ENCODE measurements at places on chromosomes 6 and 20.

DNA sequence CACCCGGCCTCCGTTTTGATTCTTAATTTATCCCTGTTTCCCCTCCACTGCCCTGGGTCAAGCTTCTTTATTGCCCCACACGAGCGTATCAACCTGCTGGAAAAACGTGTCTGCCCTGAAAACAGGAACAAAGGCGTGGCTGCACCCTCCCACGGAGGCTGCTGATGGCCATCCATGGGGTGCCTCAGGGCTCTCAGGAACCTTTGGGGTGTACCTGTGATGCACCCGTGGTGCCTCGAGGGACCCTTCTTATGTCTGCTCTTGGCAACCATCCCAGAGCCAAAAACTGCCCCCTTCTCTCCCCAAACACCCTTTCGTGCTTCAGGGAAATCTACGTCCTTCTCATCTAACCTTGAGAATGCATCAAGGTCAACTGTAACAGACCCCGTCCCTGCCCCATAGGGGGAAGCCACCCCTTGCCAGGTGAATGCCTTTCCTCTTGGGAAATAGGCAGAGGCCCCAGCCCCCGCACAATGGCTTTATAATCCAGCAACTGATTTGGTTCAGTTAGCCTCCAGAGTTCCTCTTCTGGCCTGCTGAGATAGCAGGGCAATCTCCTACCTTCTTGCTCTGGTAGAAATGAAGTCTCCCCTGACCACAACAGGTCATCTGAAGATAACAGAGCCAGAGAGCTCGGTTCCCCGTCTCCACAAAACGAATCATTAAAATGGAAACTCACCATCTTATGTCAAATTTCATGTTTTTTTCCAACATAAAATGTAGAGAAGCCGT lies 29.4 kb downstream of the PSMG4 start:
- no peak for DNase-seq

- no peak for DNase-seq
Measured at GRCh38 chr20:2179233-2179580, 77.6 kb downstream of the STK35 start.

DNA sequence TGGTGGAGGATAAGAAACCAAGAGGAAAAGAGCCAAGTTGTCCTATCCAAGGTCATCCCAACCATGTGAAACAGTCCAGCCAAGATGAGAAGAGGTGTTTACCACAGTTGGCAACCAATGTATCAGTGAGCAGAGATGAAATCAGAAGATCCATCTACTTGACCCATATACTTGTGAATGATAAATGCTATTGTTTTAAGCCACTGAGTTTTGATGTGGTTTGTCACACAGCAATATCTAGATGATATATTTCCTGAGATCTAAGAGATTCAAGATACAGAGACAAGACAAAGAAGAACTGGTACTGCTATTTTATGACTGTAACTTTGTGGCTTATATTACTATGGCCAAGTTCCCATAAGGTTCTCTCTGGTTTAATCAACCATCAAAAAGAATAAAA lies 721.2 kb downstream of the MAFB start:
- DNase-seq, result no peak

DNA sequence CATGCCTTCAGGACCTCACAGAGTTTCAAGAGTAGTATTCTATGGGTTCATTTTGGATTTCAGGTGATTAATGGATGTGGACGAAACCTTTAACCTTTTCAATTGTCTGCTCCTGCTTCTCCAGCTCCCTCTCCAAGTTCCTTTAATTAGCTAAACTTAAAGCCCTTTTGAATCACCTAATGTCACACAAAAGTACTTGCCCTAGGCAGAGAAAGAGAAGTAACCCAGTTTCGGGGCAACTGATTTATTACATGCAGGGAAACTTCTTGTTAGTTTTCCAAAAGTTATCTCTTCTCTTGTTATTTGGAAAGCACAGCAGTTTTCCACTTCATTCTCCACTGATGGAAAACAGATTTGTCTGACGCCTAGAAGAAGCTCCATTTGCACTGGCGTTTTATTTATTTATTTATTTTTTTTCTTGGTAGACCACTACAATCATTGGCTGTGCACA lies 407.7 kb upstream of the JARID2 start:
- no peak for DNase-seq

DNA sequence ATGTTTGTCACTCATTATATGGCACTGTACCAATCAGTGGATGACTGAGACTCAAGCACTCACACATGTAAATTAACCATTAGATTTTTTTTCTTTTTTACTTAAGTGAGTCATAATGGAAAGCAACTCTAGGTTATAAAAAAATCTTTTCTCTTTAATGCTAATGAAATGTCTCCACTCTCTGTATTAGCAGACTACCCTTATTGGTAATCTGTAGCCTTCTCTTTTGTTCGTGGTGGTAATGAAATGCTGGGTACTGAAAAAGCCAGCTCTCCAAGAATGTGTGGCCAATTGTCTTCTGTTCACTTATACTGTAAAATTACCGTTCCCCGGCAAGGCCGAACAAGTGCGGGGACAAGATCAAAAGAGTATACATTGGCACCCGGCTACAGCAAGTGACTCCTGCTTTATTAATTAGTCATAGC lies 69.0 kb downstream of the AFG1L start:
- DNase-seq, result no peak

GRCh38 chr6:26183581-26184366 lies 96.5 kb downstream of the HFE start:
- DNase-seq, result no peak

Measured in NCI-H460 (cell line).